Renal cortex interstitium (tissue), 15 donors: ENCODE measurements at places on chromosomes 1 and 21.

DNA sequence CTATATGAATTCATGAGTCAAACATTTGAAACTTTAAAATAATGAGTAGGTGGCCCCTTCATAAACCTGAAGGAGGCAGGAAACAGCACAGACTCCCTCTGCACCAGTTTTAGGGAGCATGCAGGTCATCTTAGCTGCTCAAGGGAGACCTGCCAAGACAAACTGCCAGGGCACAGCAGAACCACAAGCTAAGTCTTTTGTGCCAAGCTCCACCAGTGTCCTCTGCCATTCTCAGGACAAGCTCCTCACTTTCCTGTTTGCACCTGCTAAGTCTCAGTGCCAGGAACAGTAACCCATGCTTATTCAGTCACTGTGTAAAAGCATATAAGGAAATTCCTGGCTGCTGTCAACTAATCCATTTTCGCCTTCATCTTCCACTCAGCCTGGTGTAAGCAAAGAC lies 368.9 kb downstream of the SEC16B start:
- DNase-seq: no peak

GRCh38 chr21:40291560-40291959 lies 424.3 kb downstream of the PCP4 start:
- no peak for DNase-seq

- no peak for DNase-seq
These were observed 30.8 kb upstream of the RPTN start for GRCh38 chr1:152189657-152190442.

DNA sequence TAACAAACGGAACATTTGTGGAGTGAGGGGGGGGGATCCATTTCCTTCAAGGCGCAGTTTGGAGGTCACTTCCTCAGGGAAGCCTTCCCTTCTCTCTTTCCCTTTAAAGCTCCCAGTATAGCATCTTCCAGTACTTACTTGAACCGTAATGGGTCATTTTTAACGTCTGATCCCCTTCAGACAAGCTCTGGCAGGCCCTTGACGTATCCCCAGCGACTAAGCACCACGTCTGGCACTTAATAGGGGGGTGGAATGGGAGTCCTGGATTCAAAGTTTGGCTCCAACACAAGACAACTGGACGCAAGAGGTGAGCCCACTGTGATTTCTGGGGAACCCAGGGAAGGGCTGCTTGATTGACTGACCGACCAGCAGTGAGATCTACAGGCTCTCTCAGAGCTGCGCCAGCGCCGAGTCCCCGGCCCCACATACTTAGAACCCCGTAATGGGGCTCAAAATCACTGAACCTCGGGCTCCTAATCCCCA lies 441 bp downstream of the YARS1 start:
- DNase-seq: no peak

- no peak for DNase-seq
These were observed 19.2 kb upstream of the BCL10 start for GRCh38 chr1:85295654-85296053.

GRCh38 chr1:180920193-180920592 lies 7.5 kb downstream of the KIAA1614 start:
- no peak for DNase-seq

DNA sequence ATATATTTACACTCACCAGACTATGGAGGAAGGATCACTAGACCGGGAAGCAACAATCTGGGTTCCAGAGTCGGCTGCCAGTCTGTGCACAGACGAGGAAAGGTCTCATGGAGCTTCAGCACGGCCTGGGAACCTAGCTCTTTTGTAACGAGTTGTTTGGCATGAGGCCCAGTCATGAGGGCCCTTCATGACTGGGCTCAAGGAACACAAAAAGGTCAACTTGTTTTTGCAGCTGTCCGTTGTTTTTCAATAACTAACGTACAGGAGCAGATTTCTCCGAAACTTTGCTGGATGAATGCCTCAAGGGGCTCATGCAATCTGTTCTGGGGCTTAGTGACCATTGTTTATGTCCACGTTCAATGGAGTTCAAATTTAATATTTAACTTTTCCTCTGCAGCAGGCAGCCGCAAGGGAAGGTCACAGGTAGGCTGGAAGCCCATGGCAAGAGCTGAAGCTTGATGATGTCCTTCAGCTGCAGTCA lies 5.9 kb upstream of the STUM start:
- DNase-seq: no peak

GRCh38 chr1:59089036-59089798 lies 207.7 kb upstream of the FGGY start:
- no peak for DNase-seq
